ENCODE measurements at places on chromosomes 3 and 15. TPM values are rescaled to one million over a fixed set of nuclear protein-coding genes. Genes with fewer than 3 reads are reported as not detected.
A peak's percentile ranks its signal among the peaks of the same experiment; 100 is the strongest.

DNA sequence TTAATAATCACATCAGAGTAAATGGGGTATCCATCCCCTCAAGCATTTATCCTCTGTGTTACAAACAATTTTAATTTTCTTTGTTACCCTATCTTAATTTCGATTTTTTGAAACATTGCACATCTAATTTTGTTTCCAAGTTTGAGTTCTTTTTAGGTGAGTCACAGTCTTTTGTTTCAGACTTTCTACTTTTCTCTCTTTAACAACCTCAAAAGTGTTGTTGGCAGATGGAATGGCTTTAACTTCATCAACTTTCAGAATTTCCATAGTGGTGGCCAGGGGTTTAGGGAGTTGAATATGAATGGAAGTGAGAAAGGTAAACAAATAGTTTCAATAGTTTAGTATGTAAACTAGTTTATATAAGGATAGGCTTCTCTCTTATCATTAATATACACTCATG lies 223.0 kb upstream of the MLF1 start:
- DNase-seq = no peak

Gene DNAH12
- total RNA-seq = 0.48 TPM

- DNase-seq = no peak
These were observed 8.6 kb downstream of the GABRA5 start for GRCh38 chr15:26875476-26875850.

Gene INSYN1
- total RNA-seq = 9.6 TPM

DNA sequence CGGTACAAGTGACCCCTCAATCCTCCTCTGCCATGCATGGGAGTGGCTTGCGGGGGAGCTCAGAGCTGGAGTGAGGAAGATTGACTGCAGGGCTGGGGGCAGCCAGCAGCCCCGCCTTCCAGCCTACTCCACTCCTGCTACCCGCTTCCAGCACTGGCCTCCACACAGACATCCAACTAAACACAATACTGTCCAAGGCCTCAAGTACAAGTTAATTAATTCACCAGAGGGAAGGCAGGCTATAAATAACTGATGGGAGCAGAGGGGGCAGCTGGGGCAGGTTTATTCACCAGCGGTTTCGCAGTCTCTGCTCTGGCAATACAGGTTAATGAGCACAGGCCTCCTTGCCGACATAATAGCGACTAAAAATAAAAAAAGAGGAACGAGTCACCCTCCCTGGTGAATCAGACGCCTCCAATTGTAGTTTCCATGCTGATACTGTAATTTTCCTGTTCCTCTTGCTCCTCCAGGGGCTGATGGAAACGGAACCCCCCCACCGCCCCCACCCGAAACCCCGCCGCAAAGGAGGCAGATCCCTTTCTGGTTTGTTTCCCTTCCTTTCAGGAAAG lies 166.4 kb upstream of the TLE3 start:
- peak; percentile 56 for DNase-seq
